Stromal cell of bone marrow (primary cell): ENCODE measurements at places on chromosomes 5 and 9.

GRCh38 chr5:16679863-16680262, 63.1 kb upstream of the RETREG1 start:
- DNase-seq: no peak

- DNase-seq: no peak
Measured at GRCh38 chr5:159242656-159243055, 20.4 kb upstream of the UBLCP1 start.

- no peak for DNase-seq
Measured at GRCh38 chr9:5835808-5836207, 2.9 kb upstream of the ERMP1 start.

DNA sequence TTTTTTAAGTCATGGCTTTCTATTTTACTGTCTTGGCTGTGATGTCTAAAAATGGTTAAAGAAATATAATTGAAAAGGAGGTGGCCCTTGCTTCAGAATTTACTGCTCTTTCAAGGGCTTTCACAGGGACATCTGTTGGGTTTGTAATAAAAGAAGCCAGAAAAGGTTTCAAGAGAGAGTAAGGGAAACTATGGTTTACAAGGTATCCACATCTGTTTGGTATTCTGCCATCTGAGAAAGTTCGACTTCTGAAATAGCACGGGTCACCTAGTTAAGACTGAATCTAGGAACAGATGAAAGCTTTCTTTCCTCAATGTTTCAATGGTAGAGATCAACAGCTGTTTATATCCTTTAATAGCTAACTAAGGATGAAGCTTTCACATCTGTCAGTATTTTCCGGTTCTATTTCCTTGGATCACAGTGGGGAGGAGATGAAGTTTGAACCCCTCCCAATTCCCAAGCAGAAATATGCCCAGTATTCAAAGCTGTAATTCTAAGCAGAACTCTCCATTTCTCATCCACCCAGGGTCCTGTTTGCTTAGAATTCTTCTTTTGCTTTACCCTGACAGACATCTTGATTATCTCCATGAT, 72.8 kb upstream of the IFNK start:
- DNase-seq: no peak

GRCh38 chr5:123950701-123951581, 439.0 kb downstream of the CSNK1G3 start:
- no peak for DNase-seq

- DNase-seq: no peak
Measured at GRCh38 chr5:144125163-144125726, 45.2 kb downstream of the YIPF5 start.

DNA sequence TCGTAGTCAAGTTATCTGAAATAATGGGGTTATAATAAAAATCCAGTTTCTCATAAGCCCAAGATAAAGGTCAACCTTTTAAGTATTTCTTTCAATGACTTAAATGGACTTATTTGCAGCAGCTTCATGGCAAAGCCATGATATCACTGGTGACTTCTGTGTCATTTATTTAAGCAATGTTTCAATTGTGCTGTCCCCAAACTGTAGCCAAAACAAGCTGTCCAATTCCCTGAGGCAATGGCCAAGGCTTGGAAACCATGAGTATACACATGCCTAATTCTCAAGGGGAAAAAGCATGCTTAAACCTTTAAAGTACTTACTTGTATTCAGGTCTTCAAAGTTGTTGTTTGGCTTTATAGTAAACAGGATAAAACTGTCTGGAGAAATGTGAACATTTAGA, 376.4 kb upstream of the TNC start:
- peak; percentile 6 for DNase-seq

DNA sequence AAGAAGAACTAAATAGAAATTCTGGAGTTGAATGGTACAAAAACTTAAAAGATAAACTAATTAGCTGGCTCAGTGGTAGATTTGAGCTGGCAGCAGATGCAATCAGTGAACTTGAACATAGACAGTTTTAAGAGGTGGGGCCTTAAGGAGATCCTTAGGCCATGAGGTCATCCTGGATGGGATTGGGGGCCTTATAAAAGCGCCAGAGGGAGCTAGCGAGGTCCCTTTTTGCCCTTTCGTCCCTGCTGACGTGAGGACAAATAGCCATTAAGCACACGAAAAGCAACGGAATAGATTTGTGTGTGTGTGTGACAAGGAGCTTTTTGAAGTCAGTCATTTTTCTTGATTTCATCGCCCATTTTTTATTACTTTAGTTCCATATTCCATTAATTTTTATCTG, 83.3 kb downstream of the ZNF354C start:
- DNase-seq: peak; percentile 15

DNA sequence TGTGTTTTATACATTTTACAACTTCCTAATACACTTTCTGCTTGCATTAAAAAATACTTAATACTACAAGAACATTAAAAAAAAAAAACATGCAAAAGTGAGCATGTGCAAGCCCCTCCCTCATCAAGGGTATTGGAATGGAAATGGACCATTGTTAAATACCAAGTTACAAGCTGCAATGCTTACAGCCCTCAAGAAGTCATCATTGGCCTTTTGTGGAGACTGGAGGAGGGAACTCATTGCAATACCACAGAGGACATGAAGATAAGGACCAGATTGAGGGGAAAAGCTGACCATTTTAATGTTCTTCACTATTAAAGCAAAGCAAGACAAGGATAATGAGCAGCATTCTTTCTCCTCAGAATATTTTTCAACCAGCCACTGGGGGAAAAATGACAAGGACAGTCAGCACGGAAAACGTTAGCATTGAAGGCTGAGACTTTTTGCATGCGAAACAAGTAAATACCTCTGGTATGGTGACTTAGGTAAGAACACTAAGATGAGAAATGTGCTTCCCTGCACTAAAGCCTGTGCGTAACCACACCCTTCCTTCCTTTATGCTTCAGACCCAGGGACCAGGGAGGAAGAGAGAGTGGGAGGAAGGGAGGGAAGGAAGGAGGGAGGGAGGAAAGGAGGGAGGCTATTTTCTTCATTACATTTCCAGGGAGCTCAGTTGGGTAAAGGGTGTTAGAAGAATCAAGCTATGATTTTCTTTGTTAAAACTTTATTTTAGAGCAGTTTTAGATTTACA, 141.1 kb upstream of the RAPGEF1 start:
- DNase-seq: no peak

- DNase-seq: no peak
Measured at GRCh38 chr9:105246656-105247173, 2.3 kb downstream of the SLC44A1 start.

GRCh38 chr9:105295986-105296385, 51.5 kb downstream of the SLC44A1 start:
- no peak for DNase-seq

GRCh38 chr5:145981589-145982571, 45.5 kb downstream of the SH3RF2 start:
- no peak for DNase-seq

DNA sequence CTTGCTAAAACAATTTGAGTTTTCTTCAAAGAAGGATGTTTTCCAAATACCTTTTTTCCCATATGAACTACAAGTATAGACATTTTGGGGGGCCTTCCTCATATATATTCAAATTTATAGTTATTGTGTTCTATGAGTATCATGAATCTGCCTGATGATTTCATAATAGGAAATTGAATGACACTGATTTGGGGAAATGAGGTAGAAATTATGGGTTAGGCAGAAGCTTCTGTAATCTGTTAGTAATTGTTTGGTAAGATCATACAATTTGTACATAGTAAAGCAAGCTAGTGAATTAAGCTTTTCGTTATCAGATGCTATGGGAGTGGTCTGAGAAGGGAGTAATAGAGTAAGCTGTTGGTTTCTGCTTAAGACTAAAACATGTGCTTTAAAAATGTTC, 98.0 kb downstream of the TRIO start:
- DNase-seq: no peak

- no peak for DNase-seq
Measured at GRCh38 chr5:174141398-174141797, 95.9 kb downstream of the NSG2 start.

GRCh38 chr9:11726659-11727058, 966.5 kb upstream of the TYRP1 start:
- DNase-seq: no peak

DNA sequence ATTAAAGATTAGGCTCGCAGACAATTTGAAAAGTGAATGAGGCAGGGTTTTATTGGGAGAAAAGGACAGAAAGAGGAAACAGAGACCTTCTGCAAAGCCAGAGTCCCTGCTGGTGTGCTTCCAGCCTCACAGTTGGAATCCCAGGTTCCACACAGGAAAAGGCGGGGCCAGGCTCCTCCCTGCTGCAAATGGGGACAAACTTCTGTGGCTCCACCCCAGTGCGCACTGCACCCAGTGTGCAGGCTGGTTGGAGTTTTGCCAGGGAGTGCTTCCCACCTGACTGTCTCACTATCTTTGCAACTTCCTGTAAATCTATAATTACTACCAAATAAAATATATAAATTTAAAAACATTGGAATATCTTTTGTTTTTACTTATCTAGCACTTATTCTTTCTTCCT, 386.0 kb upstream of the GRIN3A start:
- no peak for DNase-seq

GRCh38 chr5:125874057-125874456, 549.2 kb upstream of the GRAMD2B start:
- no peak for DNase-seq

- no peak for DNase-seq
Measured at GRCh38 chr5:137666461-137666850, 69.4 kb downstream of the KLHL3 start.
